ENCODE measurements at places on chromosomes 5 and 9. TPM values are rescaled to one million over a fixed set of nuclear protein-coding genes. Genes with fewer than 3 reads are reported as not detected.

DNA sequence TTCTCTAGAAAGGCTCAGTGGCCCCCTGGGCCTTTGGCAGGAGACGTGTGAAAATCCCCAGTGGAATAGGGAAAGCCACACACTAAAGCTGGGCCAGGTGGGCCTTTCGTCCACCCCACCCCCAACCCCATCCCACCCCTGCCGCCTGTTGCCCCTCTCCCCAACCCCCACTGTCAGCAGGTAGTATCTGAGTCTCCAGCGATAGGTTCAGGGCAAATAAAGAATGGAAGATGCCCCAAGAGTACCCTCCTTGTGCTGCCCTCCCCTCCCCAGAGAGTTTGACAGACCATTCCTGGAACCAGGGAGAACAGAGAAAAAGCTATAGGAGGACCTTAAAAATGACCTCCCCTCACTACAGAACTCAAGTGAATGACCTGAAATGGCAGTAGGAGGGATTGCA lies 36.7 kb upstream of the UBE2D2 start:
- DNase-seq, result no peak

DNA sequence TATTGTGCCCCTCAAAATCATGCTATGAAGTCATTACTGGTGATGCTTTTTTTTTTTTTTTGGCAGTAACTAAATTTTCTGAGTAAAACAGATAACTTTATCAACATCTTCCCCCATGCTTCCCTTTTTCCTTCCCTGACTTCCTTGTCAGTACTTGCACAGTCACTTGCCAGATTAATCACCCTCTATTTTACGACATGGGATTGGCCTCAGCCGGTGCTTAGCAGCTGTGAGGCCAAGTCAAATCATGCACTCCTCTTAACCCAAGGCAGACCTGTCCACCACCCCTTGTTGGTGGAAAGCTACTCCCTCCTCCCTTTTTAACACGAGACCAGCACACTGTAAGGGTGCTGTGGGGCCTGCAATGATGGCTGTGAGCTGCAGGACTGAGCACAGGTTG lies 118.0 kb upstream of the OTULINL start:
- DNase-seq, result peak; percentile 56

- no peak for DNase-seq
Observed at GRCh38 chr5:28576022-28576421, 1537.6 kb upstream of the CDH9 start.

Gene MARCOL
- not detected for total RNA-seq

GRCh38 chr5:37626266-37626665 lies 213.6 kb downstream of the GDNF start:
- no peak for DNase-seq

DNA sequence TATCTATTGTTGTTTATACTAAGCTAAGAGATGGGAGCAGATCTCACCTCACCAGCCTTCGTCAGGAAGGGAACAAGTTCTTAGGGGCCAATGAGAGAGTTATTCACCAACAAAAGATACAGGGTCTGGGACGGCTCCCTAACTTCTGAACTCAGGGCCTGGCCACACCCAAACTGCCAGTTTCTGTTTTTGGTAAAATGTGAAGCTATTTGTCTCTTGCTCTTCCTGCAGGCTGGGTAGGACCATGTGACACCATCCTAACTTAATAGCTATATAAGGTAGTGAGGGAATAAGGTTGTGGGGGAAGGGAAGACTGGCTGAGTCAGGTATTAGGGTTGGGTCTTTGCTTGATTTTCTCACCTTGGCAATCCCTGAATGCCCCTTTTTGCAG lies 480.5 kb downstream of the KDM4C start:
- no peak for DNase-seq

- DNase-seq, result peak; percentile 33
Observed at GRCh38 chr5:143913008-143913752, 101.2 kb downstream of the HMHB1 start.

- no peak for DNase-seq
Observed at GRCh38 chr5:2989517-2989916, 238.0 kb upstream of the IRX2 start.

DNA sequence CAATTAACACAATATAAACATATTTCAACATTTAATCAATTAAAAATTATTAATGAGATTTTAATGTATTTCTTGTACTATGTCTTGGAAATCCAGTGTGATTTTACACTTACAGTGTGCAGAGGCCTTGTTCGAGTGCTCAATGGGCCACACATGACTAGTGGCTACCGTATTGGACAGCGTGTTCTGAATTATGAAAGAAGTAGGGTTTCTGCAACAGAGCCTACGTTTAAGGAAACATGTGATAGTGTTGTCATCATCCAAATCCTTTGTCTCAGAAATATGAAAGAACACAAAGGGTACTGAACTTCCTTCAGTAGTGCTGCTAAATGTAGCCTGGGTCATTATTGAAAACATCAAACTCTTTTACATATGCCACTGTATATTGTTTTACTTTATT lies 29.5 kb downstream of the NPR3 start:
- no peak for DNase-seq

DNA sequence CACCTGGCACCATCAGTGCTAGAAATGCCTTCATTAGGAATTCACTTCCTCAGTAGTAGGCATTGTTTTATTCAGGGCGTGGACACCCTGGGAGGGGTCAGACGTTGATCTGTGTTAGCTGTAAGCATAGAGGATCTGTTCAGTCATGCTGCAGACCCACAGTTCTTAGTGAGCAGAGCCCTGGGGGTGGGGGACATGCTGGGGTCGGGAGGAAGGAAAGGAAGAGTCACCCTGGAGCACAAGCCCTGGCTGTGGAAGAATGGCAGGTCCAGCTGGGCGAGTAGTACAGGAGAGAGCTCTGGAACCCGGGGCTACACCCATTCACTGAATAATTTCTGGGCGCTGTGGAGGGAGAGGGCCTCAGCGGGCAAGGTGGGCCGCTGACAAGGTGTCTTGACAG lies 172.5 kb downstream of the FSTL4 start:
- DNase-seq, result no peak

DNA sequence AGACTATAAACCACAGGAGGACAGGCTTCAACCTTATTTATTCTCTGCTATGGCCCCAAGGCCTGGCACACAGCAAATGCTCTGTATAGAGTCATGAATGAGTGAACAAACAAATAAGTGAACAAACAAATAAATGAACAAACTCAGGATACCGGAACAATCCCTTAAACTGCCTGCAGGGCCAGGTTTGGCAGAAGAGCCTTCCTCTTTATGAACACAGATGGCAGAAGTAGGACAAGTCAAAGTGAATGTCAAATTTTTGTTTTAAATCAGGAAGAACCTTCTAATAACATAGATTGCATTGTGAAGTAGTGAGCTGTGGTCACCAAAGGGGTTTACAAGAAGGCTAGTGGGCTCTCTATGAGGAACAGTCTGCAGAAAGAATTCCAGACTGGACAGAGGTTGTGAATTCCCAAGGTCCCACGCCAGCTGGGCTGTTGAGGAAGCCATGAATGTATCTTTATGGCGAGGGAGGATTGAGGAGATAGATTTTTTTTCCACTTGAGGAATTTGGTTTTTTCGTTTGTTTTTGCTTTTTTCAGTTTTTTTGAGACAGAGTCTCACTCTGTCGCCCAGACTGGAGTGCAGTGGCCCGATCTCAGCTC lies 30.3 kb upstream of the STING1 start:
- DNase-seq, result no peak

Measured in Caki2 (cell line).